Glomerular endothelial cell (primary cell): ENCODE measurements at places on chromosomes 7 and 10. TPM values are rescaled to one million over a fixed set of nuclear protein-coding genes. Genes with fewer than 3 reads are reported as not detected.

Gene IGF2BP3
- 89.8 and 98.3 TPM in 2 replicates for total RNA-seq

DNA sequence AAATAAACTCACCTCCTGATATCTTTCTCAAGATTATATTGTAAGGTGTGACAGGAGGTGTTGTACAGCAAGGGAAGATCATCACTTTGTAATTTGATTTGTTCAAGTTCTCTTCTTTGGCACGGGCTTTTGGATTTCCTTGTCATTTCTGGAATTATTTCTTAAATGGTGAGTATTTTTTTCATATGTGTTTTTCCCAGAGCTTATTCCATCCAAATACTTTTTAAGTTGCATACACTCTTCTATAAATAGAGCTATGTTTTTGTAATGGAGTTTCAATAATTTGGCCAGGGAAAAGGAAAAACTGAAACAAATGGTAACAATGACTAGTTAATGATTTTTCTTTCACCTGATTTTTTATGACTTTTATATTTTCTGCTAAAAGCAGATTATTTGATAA, 92.5 kb downstream of the CFAP58 start:
- DNase-seq: no peak

DNA sequence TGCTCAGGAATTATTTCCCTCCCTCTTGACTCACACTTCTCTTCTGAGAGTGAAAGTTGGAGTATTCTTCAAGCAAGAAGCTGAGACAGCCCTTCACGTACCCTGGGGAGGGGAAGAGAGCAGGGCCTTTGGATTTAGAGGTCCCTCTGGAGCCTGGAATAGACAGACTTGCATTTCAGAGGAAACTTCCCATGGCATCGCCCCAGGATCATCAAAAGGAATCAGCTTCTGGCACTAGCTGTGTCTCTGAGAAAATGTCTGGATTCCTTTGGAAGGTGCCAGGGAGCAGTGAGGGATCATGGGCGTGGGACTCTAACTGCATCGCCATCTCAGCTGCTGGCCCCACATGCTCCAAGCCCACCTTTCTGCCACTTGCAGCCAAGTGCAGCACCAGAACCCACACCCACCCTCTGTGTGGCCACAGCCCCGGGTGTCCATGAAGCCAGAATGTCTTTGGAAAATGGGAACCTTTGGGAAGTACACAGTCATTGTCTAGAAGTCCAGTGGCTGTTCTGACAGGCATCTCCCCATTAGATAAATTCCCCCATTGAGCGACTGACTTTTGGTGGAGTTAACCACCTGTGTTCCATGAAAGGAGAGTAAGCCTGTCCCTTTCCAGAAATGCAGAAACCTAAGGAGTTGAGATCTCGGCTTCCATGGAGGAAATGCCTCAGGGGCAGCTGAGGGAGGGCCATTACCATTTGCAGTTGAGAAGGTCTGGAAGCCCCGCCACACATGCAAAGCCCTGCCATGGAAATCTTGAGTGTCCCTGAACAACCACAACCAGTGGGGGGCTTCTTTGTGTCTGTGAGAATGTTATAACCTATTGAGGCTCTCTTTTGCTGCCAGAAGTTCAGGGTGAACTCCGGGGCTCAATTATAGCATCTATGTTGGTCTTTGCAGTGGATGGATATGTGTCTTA, 57.8 kb upstream of the GDF10 start:
- no peak for DNase-seq

DNA sequence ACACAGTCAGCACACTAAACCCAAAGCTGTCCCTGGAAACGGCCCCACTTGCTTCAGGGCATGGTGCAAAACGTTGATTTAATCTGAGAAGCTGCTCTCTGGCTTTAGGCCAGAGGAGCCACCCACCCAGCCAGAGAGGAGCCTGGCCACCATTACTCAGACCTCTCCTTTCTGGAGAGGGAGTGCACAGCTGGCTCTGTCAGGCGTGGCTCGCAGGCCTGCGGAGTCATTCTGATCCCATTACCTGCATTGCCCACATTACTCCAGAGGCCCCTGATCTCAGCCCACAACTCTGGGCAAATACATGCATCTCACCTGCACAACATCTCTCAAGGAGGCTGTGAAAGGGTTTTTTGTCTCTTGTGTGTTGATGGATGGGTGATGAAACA, 370.0 kb upstream of the IGFBP3 start:
- no peak for DNase-seq

Gene GPR146
- total RNA-seq: 5.4 and 33.5 TPM in 2 replicates

- no peak for DNase-seq
Observed at GRCh38 chr7:22900784-22901183, 78.1 kb upstream of the TOMM7 start.

DNA sequence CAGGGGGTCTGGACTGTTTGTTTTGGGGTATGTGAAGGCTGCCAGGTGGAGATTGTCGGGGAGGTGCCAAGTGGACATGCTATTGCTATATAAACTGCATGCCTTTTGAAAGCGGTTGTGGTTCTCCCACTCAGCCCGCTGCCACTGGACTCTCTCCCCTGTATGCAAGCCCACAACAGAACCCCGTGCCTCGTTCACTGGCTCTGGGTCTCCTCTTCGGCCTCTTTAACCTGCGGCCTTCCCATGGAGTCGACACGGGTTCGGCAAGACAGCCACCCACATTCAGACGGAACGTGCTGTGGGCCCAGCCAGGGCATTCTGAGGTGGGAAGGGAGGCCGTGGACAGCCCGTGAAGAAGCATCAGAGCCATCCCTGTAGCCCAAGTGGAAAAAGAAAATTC, 50.3 kb downstream of the SVIL start:
- DNase-seq: no peak

- DNase-seq: no peak
Observed at GRCh38 chr7:42699380-42700178, 212.3 kb downstream of the C7orf25 start.
